CD4-positive, alpha-beta T cell treated with Interleukin-15 for 4 hours (primary cell): ENCODE measurements at places on chromosomes 7 and 10.

- no peak for DNase-seq
These were observed 39.7 kb downstream of the GRB10 start for GRCh38 chr7:50743016-50743415.

- no peak for DNase-seq
These were observed 126.7 kb upstream of the CXCL12 start for GRCh38 chr10:44511601-44512000.

- DNase-seq, result no peak
These were observed 101.4 kb downstream of the MAD1L1 start for GRCh38 chr7:2131341-2131740.

DNA sequence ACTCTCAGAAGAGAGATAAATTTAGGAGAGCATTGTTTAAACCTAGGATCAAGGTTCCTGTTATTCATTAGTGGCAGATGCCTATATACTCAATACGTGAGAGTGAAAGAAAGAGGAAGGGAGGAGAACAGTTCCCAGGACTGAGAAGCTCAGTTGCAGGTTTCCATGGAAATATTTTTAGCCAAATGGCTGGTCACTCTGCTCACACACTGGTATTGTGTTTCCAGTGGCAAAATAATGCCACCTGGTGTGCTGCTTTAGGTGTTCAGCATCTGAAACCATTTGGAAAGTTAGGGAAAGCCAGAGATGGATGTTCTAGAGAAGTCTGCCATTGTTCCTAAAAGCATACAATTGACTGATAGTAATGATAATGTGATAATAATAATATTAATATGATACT is 827.7 kb downstream of the SORCS3 start:
- DNase-seq, result no peak

DNA sequence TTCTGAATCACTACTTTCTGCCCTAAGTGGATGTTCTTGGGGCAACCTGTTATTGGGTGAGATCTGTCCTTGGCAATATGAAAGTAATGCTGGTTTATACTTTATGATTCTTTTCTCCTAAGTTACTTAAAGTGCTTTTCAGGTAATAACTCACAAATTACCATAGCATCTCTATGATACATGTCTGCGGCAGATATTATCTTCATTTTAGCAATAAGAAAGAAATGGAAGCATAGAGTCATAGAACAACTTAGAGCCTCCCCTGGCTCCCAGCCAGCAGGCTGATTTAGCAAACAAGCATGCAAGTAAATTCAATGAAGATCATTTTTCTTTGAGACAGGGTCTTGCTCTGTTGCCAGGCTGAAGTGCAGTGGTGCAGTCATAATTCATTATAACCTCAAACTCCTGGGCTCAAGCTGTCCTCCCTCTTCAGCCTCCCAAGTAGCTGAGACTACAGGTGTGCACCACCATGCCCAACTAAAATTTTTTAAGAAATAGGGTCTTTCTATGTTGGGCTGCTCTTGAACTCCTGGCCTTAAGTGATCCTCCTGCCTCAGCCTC is 38.1 kb upstream of the GRM8 start:
- no peak for DNase-seq

GRCh38 chr10:100793055-100793454 is 47.7 kb downstream of the PAX2 start:
- DNase-seq, result no peak

GRCh38 chr7:88057655-88058054 is 123.6 kb downstream of the ADAM22 start:
- no peak for DNase-seq

DNA sequence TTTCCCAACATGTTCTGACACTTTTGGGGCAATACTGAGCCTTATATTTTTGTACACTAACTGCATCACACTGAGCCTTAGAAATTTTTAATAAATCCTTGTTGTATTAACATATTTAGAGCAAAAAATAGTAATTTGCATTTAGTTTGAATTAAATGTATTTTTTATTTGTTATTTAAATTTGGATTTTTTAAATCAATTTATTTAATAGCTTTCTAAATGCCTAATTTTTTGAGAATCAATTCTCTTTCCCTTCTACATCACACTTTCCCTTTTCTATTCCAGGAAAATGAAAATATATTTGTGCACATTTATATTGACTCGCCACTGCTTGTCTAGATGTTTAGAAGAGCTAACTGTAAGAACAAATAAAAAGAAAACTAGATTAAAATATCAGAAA is 414.6 kb upstream of the POM121L12 start:
- no peak for DNase-seq

- DNase-seq, result no peak
These were observed 51.1 kb downstream of the GNA12 start for GRCh38 chr7:2792856-2793487.

GRCh38 chr10:5038733-5039132 is 35.1 kb upstream of the AKR1C2 start:
- DNase-seq, result no peak

- no peak for DNase-seq
These were observed 167.6 kb downstream of the ARL4A start for GRCh38 chr7:12855036-12855435.

GRCh38 chr10:76036111-76036940 is 604.9 kb downstream of the LRMDA start:
- DNase-seq, result peak; percentile 15
